ENCODE measurements at places on chromosomes 2 and 18.

GRCh38 chr18:30455741-30456140 lies 586.8 kb downstream of the DSC3 start:
- DNase-seq = no peak

- no peak for DNase-seq
Observed at GRCh38 chr2:7116511-7116910, 199.3 kb downstream of the RNF144A start.

DNA sequence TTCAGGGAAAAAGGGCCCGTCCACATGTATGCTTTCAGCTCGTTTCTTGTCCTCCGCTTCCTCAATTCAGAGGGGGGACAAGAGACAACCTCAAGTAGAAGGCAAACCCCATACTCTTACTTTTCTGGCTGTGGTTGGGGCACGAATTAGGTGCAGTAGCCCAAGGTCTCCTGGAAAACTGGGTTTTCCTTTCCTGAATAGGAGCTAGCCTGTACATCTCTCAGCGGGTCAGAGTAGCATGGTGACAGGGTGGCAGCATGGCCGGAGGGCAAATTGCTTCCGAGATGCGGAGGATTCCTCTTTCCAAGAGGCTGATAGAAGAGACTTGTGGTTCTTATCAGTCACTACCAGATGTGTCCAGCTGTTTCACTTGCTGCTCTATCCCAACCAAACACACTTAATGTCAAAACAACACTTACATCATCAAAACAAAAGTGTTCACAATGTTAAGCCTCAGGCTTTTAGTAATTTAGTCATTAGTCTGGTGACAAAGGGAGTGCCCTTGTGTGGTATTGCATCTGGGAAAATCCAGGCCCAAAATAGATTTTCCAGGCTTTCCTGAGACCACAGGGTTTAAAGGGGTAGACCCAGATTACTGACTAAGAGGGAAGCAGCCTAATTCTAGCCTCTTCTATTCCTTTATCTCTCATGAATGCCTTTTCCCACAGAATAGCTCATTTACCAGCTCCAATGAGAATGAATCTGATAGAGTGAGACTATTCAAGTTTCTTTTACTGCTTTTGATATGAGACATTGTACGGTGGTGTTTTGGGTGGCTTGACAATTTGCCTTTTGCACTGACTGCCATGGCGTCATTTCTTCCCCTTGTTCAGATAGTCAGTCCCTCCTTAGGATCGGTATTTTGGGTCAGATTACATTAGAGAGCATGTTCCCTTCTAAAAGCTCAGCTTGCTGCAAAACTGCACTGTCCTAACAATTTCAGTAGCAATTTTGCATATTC lies 162.0 kb downstream of the LTBP1 start:
- no peak for DNase-seq

DNA sequence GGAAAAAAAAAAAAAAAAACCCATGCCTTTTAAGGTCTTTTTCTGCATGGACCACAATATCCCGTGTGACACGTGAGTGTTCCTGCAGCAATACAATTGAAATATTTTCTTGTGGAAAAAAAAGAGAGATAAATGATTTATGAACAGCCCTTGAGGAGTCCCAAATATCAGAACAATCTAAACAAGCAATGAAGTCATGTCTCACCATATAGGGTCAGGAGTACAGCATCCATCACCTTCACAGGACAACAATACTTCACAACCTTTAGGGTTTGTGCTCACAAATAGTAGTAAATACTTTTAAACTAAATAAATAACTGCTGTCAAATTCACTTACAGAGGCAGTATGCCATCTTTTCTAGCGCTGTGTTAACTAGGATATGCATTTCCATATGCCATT lies 87.9 kb downstream of the ZEB2 start:
- no peak for DNase-seq

DNA sequence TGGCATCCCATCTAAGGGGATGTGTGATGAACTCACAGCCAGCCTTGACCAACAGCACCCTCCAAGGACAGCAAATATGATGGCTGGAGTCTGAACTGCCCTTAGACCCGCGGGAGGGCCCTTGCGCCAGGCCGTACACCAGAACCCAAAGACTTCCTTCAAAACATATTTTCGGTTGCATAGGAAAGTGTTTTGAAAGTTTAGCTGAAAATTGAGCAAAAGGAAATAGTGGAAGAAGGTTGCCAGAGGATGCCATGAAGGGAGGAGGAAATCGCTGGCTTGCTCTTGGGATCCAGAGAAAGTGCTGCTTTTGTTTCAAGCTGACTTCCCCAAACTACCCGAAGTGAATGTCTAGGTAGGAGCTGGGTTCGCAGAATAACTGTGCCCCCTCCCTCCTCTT lies 61.3 kb downstream of the IL1R2 start:
- DNase-seq = no peak

GRCh38 chr2:206000776-206001175 lies 85.2 kb downstream of the INO80D start:
- no peak for DNase-seq

DNA sequence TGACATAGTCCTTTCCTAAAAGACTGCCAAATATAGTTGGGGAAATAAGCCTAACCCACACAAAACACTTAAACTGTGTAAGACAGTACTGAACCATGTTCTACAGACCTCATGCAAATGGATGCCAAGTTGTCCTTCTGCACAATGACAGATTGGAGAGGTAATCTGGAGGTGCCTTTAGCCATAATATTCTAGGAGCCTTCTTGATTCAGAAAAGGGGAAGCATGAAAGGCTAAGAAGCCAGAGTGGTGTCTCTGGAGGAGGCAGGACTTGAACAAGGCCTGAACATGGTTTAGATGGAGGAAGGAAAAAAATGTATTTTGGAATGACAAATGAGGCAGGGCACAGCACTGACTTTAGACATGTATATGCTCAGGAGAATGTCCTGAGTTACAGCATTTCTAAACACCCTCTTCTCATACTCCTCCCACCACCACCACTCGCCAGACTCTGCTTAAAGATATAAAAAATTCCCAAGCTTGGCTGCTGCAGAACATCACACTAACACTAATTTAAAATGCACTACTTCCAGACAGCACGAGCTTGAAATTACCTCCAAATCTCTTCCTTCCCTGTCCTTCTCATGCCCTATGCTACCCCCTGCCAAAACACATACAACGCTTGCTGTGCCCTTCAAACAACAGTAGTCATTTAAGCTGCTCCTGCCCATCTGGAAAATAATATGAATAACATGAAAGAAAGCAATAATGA lies 110.4 kb downstream of the ANKRD44 start:
- DNase-seq = no peak

DNA sequence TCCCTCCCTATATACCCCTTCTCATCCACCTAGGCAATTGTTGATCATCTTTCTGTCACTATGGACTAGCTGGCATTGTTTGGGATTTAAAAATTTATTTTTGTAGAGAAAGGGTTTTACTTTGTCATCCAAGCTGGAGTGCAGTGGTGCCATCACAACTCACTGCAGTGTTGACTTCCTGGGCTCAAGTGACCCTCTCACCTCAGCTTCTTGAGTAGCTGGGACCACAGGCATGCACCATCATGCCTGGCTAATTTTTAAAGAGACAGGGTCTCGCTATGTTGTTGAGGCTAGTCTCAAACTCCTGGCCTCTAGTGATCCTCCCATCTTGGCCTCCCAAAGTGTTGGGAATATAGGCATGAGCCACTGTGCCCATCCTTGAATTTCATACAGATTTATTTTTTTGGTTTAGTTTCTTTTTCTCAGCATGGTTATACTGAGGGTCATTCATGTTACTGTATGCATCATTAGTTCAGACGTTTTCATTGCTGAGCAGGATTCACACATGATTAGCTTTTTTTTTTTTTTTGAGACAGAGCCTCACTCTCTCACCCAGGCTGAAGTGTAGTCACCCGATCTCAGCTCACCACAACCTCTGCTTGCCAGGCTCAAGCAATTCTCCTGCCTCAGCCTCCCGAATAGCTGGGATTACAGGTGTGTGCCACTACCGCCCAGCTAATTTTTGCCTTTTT lies 8.6 kb upstream of the PCARE start:
- no peak for DNase-seq

DNA sequence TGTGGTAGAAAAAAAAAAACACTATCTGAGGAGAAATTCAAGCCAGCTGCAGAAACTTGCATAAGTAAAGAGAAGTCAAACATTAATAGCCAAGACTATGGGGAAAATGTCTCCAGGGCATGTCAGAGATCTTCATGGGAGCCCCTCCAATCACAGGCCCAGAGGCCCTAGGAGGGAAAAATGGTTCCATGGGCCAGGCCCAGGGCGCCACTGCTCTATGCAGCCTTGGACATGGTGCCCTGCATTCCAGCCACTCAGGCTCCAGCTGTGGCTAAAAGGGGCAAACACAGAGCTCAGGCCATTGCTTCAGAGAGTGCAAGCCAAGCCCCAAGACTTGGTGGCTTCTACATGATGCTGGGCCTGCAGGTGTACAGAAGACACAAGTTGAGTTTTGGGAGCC lies 354.7 kb downstream of the NBAS start:
- DNase-seq = no peak

DNA sequence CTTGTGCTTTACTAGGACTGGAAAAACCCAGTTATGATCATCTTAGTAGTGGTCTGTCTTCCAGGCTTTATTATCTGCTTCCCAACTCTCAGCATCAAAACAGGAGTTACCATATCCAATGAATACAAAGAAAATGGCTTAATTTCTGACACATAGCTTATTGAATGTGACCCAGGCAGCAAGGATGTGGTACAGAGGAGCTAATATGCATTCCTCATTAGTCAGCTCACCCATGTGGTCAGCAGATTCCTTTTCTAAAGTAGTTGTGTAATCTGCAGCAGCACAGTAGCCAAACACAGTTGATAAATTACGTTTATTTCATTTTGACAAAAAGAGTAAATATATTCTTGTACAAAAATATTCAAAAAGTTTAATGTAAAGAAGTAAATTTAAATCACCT lies 43.6 kb downstream of the TSPYL6 start:
- no peak for DNase-seq

- no peak for DNase-seq
Observed at GRCh38 chr2:235789552-235789951, 295.7 kb downstream of the AGAP1 start.

GRCh38 chr18:74946646-74947375 lies 262.1 kb downstream of the PTGR3 start:
- DNase-seq = no peak

- DNase-seq = no peak
Observed at GRCh38 chr2:60268661-60269060, 284.8 kb downstream of the BCL11A start.

- DNase-seq = no peak
Observed at GRCh38 chr2:234977228-234977679, 25.4 kb downstream of the SH3BP4 start.

- no peak for DNase-seq
Observed at GRCh38 chr2:7226501-7226900, 309.3 kb downstream of the RNF144A start.

DNA sequence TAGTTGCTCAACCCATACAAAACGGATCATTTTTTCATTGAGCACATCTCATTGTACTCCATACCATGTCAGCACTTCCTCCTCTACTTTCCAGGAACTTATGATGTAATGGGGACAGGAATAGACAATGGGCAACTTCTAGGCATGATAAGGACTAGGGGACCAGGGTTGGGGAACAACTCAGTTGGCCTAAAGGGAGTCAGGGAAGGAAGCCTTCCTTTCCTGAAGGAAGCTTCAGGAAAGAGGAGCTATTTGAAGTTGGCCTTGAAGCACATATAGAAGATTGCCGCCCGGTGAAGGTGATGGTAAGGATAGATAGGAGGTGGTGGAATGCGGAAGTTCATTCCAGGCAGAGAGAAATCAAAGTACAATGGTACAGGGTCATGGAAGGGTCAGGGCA lies 283.9 kb downstream of the SLC8A1 start:
- no peak for DNase-seq

GRCh38 chr2:13616059-13616458 lies 899.3 kb downstream of the TRIB2 start:
- DNase-seq = no peak

GRCh38 chr2:60489289-60489688 lies 64.2 kb downstream of the BCL11A start:
- DNase-seq = no peak

DNA sequence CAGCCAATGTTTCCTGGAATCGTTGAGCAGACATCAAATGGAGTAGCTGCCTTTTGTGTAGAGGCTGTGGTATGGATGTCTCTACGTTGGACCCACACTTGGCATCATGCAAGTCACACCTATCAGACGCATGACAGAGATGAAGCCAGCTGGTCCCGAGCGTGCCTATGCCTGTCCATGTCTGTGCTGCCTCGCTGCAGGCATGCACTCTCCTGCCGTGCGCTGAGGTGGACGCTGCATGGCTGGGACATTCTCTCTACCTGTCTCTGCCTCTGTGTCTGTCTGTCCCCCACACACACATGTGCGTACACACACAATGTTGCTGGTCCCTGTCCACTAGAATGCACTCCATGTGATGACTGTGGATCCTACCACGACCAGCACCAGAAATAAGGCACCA lies 514.2 kb upstream of the MYT1L start:
- no peak for DNase-seq

GRCh38 chr2:172374318-172375240 lies 52.8 kb upstream of the ITGA6 start:
- DNase-seq = no peak

GRCh38 chr2:189512879-189513278 lies 67.7 kb downstream of the SLC40A1 start:
- DNase-seq = no peak

DNA sequence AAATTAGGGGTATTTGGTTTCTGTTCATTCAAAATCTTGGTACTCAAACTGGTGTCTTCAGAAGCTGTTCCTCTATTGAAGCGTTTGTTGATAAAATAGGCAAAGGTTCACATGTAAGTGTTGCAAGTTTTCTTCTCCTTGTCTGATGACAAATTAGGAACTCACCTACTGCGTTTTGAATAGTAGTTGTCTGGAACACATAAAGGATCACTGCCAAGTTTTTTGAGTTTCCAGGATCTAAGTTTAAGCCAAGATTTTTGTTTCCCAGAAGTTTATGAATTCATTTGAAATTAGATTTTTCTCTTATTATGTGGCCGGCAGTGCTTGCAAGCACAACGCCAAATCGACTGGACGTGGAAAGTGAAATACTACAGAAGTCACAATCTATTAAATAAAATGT lies 85.4 kb downstream of the ARHGEF33 start:
- no peak for DNase-seq

DNA sequence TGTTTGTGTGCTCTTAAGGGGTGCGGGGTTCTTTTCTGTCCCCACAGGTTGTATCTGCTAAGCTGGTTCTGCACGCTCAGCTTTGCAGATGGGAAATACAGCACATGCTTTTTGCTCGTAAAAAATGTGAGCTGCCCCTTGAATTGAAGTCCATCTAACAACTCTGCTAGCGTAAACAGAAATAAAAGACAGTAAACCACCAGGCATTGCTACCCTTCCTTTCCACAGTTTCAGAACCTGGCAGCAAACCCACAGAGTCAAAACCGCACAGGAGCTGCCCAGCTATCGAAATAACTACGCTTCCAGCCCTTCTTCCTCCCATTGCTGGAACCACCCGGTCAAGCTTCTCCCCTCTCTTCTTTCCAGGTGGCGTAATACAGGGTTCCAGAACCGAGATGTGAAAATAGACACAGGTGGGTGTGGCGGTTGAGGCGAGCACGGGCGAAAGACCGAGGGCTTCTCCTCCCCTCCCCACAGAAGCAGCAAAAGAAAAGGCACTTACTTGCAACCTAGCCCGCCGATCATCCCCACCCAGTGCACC lies 479 bp downstream of the SCN9A start:
- DNase-seq = no peak

- DNase-seq = no peak
Observed at GRCh38 chr2:195543063-195543462, 114.0 kb upstream of the SLC39A10 start.

All from stimulated activated CD8-positive, alpha-beta memory T cell treated with anti-CD3 and anti-CD28 coated beads, Interleukin-2, amount 100 ng/mL, for 48 hours (primary cell).